Stimulated activated CD8-positive, alpha-beta memory T cell treated with anti-CD3 and anti-CD28 coated beads, Interleukin-4, amount 100 ng/mL, for 1 hour (primary cell): ENCODE measurements at places on chromosomes 6 and 20.

DNA sequence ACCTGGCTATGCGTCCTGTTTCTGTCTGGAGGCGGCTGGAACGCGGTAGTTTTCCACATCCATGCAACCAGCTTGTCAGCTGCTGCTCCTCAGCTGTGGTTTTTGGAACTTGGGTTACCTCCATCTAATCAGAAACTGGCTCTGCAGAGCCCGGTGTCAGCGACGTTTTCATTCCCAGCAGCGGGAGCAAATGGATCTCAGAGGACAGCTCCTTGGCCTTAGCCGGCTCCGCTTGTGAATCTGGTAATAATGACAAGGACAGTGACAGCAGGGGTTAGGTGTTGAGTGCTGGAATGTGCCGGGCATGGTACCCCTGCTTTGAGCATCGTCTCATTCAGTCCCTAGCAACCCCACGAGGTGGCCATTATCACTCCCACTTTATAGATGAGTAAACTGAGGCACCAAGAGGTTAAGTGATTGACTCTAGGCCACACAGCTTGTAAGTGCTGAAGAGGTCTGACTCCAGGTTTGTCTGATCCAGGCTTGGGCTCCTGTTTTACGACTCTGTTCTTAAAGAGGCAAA is 1.3 kb downstream of the SLCO4A1 start:
- no peak for DNase-seq

- DNase-seq = no peak
These were observed 385.7 kb downstream of the GRIK2 start for GRCh38 chr6:101779051-101779844.

GRCh38 chr6:157047328-157047727 is 270.1 kb downstream of the ARID1B start:
- no peak for DNase-seq

DNA sequence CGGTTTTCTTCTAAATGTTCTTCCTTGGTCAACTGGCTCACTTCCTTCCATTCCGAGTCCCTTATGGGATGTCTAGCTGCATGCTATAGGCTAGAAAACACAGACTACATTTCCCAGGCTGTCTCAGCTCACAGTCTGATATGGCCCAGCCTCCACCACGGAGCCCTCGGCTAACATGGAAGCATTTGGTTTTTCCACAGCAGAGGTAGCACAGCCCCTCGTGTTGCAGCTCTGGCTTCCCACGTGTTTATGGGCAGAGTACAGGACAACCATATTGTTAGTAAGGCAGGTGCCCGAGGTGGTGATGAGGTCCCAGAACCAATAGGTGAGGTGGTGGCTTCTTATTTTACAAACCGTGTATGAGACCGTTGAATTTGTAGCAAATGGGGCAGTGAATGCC is 8.7 kb downstream of the GPLD1 start:
- DNase-seq = no peak

DNA sequence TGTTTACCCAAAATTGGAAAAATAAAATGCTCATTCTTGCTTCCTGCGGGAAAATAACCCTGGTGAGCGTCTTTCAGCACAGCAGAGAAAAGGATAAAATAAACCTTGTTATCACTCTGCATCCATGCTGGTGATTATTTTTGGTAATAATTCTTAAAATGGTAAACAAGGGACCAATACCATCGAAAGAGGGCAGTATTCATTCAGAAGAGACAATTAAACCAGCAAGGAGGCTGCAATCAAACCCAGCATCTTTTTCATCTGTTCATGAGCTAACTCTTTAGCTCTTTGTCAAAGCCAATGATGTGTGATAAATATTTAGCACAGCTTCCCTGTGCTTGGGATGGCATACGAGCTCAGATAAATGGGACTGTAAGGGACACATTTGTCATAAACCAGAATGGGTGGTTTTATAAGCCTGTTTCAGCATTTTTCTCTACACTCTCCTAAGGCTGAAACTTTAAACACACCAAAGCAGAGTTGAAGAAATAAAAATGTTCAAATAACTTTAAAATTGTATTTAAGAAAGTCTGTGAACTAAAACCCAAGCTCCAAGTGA is 34.4 kb downstream of the CDH26 start:
- no peak for DNase-seq

GRCh38 chr6:10276106-10276505 is 138.8 kb downstream of the TFAP2A start:
- DNase-seq = no peak

GRCh38 chr6:17086469-17086868 is 15.4 kb upstream of the STMND1 start:
- no peak for DNase-seq

DNA sequence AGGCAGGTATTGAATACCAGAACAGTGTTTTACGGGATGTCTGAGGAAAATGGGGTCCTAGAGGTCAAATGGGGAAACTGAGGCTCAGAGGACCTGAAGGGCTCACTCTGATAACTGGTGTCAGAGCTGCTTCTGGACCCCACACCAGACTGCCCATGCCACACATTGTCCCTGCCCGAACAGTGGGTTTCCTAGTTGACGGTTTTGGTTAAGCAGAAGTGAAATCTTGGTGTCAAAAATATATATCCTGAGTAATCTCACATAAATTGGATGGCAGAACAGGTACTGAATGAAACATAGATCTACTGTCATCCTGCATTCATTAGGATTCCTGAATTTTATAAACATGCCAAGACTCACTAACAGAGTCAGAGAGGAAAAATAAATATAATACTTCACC is 16.3 kb downstream of the NOX3 start:
- DNase-seq = no peak

GRCh38 chr6:42332916-42333315 is 115.3 kb upstream of the MRPS10 start:
- DNase-seq = no peak

DNA sequence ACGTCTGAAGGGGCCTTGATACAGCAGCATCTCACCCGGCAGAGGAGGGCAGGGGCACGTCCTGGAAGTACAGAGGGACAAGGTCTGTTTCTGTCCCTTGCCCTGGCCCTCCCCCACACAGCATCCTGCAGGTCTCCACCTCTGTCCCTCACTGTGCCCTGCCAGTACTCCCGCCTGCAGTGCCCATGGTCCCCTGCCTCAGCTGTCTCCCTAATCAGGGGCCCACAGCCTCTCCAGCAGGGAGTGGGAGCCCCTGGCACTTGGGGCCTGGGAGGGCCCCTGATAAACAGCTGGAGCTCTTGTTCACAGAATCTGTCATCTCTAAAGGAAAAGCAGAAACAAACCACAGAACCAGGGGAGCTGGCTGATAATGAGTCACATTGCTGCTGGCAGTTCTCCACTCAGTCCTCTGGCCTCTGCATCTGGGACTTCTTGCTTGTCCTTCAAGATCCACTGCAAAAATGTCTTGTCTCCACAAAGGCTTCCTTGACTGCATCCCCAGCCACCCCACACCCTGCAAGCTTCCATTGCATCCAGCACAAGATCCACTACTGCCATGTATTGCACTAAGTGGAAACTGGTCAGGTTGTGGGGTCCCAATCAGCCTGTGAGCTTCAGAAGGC is 33.2 kb upstream of the TAF8 start:
- no peak for DNase-seq

DNA sequence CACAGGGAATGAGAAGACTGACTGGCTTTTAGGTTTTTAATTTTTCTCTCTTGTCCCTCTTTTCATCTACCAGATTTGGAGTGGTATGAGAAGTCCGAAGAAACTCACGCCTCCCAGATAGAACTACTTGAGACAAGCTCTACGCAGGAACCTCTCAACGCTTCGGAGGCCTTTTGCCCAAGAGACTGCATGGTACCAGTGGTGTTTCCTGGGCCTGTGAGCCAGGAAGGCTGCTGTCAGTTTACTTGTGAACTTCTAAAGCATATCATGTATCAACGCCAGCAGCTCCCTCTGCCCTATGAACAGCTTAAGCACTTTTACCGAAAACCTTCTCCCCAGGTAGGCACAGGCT is 644 bp downstream of the MAD2L1BP start:
- DNase-seq = no peak

DNA sequence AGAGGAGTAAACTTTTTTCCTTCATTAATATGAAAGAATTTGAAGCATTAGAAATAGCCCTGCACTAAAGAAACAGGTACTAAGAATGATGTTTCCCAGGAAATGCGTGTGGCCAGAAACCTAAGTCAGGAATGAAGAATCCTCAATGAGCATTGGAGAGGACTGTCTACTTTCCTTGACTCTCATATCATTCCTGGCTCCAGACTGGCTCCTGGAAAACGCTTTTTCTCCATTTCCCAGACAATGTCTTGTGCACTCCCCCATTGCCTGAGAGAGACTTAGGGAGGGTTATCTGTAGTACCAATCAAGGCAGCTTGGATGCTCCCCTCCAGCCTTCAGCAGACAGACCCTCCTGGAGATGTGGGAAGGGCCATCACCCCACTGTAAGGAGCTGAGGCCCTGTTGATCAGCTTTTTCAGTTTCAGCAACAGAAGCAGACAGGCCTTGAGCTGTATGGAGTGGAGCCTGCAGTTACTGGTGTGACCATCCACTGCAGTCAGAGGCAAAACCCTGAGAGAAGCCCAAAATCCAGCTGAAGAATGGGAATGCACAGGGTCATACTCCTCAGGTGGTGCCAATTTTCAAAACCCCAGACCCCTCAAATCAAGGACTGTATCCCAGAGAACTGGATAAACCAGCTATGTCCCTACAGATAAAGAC is 127.3 kb upstream of the NT5E start:
- no peak for DNase-seq

- no peak for DNase-seq
These were observed 76.3 kb upstream of the TGM3 start for GRCh38 chr20:2219481-2220006.

- no peak for DNase-seq
These were observed 355.1 kb upstream of the ADGRB3 start for GRCh38 chr6:68279793-68280557.

DNA sequence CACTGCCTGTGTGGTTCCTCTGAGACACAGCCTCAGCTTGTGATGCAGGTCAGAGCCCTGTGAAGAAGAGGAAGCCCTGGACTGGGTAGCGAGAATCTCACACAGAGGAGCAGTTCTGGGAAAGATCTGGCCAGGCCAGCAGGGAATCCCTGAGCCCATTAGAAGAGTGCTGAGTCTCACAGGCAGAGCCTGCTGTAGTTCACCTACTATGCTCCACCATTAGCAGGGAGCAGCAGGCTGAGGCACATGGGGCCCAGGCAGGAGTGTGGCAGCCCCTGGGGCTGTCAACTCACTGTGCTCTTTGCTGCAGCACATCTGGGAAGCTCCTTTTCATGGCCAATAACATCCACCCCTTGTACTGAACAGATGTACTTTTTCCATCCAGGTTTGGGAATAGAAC is 146.8 kb upstream of the B3GAT2 start:
- no peak for DNase-seq

DNA sequence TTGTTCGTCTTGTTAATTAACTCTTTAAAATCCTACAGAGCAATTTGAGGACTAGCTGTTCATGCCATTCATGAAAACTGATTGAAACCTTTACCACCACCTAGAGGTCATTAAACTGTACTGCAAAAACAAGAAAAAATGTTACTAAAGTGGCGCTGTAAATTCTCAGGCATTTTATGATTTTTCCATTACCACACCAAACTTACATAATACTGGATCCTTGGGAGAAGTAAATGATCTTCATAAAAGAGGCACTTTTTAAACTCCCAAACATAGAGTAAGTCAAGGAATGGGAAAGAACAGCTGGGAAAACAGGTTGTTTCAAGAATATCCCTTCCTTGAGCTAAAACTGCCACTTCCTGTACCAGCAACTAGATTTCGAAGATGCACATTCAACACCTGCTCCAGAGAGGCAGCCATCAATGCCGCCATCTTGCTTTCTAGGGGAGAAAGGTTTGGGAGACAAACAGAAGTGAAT is 54.3 kb downstream of the MYLIP start:
- DNase-seq = no peak

GRCh38 chr6:139277161-139277560 is 14.6 kb downstream of the TXLNB start:
- no peak for DNase-seq

DNA sequence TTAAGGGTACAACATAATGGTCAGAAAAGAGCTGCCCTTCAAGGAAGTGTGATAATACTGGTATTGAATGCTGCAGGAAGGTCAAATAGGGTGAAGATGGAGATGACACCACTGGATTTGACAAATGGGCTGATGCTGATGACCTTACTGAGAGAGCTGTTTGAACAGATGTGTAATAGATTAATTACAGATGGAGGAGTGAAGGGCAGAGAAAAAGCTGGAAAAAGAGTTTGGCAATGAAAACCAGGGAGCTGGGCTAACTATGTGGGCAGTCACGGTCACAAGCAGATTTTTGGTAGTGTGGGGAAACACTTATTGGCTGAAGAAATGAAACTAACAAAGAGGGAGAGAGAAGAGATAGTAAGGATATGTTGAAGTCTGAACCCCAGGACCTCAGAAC is 83.6 kb upstream of the ENPP5 start:
- no peak for DNase-seq

- no peak for DNase-seq
These were observed 246.7 kb downstream of the DLL1 start for GRCh38 chr6:170043881-170044790.

- no peak for DNase-seq
These were observed 83.8 kb downstream of the UST start for GRCh38 chr6:148830614-148831013.

- no peak for DNase-seq
These were observed 50.7 kb upstream of the CD83 start for GRCh38 chr6:14066782-14067406.

- no peak for DNase-seq
These were observed 299.5 kb downstream of the PAX1 start for GRCh38 chr20:22004946-22005345.

- DNase-seq = no peak
These were observed 30.6 kb downstream of the DACT2 start for GRCh38 chr6:168288781-168289570.

GRCh38 chr6:157229713-157230112 is 93.6 kb downstream of the TMEM242 start:
- DNase-seq = no peak

GRCh38 chr6:116557893-116558292 is 4.3 kb downstream of the CALHM4 start:
- no peak for DNase-seq

DNA sequence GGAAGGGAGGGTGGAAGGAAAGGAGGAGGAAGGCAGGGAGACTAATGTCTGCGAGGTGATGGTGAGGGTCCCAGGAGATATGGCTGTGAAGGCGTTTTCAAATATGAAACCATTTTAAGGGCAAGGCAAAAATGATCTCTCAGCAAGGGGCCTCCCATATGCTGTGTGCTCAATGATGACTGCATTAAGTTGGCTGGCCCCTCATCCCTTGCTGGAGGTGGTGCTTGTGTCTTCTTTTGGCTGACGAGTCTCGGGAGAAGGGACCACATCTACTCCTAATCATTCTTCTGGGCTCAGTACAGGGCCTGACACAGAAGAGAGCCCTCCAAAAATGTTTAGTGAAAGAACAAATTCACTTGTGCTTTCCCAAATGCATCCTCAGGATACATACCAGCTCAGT is 23.0 kb upstream of the MRPS18A start:
- no peak for DNase-seq

DNA sequence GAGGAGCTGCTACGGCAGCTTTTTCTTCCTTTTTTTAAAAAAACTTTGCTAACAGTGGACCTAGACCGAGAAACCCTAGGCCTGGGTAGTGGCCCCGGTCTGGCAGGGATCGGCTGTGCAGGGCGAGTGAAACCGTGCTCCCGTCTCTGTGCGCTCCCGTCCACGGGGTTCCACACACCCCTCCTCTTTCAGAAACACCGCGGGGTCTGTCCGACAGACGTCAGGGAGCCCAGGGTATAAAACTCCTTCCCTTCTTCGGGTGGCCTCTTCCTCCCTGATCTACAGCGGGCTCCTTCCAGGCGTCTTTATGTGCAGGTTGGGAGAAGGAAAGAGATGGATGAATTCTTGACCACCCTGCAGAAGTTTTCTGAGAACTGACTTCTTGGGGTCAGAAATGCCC is 27.1 kb upstream of the SMOC2 start:
- no peak for DNase-seq

- DNase-seq = no peak
These were observed 1.0 kb upstream of the DDAH2 start for GRCh38 chr6:31729979-31730630.
